ENCODE measurements at places on chromosomes 16 and 17.
A peak's percentile ranks its signal among the peaks of the same experiment; 100 is the strongest.

DNA sequence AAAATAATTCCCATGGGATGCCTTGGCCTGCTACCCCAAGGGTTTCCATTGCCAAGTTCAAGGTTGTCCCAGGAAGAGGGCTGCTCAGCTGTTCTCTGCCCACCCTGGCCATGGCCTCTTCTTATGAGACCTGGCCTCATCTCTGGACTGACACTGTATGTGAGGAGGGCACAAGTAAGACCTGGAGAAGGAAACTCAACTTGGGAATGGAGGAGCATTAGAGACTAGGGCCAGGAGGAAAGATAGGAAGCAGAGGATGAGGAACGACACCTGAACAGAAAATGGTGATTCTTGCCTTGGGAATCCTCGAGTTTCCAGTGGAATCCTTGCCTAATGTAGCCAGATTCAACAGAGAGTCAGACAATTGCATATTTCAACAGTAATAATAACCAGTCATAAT, 24.6 kb upstream of the GOSR2 start:
- DNase-seq: no peak

- DNase-seq: no peak
Observed at GRCh38 chr17:50206604-50207293, 5.3 kb upstream of the COL1A1 start.

DNA sequence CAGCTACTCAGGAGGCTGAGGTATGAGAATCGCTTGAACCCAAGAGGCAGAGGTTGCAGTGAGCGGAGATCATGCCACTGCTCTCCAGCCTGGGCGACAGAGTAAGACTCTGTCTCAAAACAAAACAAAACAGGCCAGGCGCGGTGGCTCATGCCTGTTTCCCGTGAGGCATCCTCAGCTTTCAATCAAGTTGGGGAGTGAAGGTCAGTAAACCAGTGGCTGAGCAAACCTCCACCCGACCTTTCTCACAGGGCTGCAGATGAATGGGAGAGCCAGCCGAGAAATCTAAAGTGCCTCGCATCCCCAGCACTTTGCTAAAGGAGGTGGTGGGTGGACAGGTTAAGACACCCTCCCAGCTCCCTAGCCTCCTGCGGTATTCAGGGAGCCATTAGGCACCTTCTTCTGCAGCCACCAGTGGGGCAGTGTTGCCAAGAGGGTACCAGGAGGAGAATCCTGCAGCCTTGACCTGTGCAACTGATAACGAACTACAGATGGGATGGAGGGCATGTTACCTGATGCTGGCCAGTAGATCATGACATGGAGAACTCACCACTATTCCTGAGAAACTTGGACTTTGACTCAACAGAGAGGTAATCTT, 59.0 kb downstream of the KPNA2 start:
- DNase-seq: no peak

DNA sequence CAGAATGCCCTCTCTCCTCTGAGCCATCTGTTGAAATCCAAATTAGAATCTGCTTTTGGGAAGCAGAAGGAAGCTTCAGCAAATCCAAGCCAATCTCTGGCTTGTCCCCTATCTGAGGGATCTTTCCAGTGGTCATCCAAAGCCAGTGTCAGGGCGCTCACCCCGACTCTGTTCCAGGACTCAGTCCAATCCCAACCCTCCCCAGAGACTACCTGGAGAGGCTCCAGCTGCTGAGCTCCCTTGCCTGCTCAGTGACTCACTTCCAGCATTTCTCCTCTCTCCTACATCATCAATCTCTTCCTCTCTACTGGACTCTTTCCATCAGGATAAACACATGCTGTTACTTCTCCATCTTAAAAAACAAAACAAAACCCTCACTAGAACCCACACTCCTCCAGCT, 2.4 kb downstream of the MATCAP1 start:
- DNase-seq: no peak

DNA sequence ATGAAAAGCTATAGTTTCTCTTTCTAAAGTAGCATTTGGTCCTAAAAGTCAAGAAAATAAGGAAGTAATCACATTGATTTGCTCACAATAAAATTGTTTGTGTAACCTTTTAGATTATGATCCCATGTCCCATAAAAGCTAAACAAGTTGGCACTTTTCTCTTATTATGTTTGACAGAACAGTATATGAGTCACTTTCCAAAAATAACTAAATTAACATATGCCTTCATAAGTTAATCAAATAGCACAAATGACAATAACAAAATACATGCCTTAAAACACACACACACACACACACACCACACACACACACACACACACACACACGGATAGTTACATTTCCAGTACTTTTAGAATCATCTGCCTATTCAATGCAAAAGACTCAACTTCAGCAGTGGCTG, 2.8 kb downstream of the MED13 start:
- DNase-seq: no peak

DNA sequence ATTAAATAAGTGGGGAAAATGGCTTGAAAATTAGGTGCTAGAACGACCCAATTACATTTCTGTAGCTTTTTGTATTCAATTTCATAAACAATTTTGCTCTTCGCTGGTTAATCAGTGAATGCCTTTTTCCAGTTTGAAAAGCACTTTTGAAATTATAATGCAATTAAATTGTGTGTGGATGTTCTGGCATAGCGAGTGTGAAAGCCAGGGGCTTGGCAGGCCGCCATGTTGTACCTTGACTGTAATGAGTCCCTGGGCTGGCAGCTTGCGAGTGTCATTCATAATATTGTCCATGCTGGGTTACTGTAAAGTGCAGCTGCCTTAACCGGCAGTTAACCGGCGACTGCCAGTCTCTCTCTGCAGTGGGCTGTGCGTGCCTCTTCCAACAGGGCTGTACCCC, 177.8 kb downstream of the CCDC182 start:
- DNase-seq: no peak

DNA sequence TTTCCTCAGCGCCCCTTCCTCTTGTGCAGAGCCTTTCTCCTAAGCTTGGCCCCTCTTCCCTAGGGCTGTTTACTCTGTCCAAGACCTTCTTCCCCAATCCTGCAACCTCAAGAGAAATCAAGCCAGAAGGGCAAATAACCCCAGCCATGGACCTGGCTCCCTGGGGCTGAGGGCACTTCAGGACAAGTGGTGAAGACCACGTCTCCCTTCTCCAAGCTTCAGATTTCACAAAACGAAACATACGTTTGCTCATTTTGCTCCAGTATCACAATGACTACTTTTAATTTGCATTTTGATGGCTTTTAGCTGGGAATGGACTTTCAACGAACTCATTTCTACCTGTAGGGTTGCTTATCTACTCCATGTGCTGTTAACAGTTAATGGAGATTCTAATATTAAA, 139.8 kb upstream of the CACNG5 start:
- DNase-seq: no peak

GRCh38 chr17:82301916-82302567, 15.4 kb downstream of the CD7 start:
- DNase-seq: peak; percentile 77

GRCh38 chr17:54840885-54841591, 59.6 kb upstream of the TOM1L1 start:
- no peak for DNase-seq

DNA sequence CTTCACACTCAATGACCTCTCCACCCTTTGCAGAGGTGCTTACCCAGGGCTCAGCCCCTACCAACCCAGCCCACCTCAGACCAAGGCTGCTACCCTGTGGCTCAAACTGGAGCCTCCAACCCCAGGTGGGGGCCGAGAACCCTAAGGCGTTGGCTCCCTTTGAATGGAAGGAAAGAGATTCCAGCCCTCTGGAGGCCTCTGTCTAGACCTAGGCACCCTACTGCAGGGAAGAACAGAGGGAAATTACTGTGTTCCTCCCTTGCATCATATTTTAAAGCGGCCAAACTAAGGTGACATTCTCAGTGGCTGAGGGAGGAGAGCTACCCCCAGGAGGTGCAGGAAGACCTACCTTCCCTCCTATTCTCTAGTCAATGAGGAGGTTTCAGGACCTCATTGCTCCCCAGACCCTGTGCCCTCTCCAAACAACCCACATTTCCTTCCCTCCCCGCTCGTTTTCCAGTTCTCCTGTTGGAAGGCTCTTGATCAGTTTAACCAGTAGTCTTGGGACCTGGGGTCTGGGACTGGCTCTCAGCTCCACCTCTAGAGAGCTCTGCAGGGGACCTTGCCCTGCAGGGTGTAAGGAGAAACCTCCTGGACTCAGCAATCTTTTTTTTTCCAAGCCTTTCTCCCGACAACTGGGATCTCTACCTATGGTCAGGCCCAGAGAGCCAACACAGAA, 5.5 kb upstream of the HOXB8 start:
- no peak for DNase-seq

DNA sequence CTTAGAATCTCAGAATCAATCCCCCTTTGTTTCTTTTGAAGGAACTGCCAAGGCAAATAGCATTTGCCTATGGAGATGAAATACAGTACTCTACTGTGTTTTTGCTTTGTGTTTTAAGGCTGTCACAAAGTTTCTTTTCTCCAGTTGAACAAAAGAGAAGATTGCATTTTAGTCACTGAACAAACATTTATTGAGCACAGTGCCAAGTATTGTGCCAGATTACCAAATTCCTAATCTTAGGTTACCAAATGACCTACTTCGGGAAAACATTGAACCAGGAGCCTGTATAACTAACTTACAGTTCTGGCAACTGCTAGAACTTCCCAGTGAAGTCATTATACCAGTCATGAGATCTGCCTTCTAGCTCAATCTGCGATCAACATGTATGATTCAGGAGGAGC, 3.0 kb upstream of the UBB start:
- DNase-seq: no peak

GRCh38 chr16:78363843-78364555, 264.5 kb downstream of the WWOX start:
- no peak for DNase-seq

DNA sequence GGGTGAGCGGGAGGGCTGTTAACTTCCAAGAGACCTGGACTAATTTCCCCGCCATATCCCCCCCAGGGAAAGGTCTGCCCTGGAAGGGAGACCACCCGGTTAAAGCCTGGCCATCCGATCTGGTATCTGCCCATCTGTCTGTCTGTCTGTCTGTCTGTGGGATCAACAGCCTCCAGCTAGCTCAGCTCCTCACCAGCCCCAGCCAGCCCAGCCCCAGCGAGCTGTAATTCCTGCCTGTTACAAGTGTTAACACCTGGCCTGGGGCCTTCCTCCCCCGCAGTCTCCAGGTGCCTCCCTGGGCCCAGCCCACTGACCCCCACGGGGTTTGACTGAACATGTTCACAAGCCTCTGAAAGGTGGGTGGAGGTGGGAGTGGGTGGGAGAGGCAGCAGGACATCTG, 4.0 kb downstream of the WNT3 start:
- DNase-seq: no peak

- no peak for DNase-seq
Observed at GRCh38 chr16:87951552-87952538, 611 bp downstream of the BANP start.

DNA sequence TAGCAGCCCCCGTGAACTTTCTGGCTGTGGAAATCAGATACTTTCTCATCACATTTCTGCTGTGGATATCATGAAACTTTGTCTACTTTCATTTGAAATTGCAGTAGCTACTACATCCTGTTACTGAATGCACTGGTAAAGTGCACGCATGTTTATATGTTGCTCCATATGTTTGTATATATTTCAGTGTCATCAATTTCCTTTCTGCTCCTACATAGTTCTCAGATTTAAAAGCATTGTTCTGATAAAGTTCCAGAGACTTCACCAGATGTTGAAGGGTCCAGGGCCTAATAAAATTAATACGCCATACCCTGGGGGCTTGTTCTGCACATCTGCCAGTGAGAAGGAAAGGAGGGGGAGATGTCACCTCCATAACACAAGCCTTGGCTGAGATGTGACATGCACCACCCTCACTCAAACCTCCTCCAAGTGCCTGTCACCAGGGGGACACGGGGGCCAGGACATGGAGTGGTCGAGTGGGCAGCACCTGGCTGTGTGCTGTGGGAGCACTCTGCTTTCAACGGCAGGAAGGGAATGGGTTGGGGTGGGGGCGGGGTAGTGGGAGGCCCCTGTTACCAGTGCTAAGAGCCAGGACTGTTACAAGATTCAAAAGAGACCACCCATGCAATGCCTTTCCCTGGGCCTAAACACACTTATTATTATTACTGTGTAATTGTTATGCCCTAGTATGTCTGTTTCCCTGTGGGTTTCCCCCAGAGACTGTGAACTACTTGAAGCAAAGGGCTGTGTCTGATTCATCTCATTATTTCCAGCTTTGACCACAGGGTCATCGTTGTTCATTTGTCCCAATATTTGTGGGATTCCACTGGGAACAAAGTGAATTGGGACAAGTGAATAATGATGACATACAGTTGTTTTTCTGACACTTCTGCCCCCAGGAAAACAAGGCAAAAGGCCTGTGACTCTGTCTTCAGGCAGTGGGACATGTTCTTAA, 193.4 kb downstream of the FOXL1 start:
- no peak for DNase-seq

DNA sequence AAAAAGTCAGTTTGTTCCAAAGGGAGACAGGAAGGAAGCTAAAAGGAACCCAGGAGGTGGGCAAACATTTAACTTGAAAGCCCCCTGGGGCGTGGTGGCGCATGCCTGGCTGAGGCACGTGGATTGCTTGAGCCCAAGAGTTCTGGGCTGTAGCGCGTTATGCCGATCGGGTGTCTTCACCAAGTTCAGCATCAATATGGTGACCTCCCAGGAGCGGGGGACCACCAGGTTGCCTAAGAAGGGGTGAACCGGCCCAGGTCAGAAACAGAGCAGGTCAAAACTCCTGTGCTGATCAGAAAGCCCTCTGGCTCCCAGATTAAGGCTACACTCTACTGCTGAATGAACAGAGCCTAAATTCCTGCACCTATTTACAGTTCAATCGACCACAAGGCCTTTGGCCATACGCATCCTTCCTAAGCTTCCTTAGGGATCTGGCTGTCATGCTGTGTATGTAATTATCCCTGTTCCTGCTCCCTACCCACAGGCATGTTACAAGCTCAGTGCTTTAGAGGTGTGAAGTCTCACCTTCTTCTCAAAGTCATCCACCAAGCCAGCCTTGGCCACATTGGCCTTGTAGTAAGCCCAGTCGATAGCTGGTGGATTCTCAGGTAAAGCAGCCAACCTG, 5.0 kb downstream of the ATP5PD start:
- no peak for DNase-seq

- no peak for DNase-seq
Observed at GRCh38 chr17:4938688-4939545, 929 bp downstream of the SLC25A11 start.

- no peak for DNase-seq
Observed at GRCh38 chr16:85403693-85404092, 209.4 kb upstream of the GSE1 start.

DNA sequence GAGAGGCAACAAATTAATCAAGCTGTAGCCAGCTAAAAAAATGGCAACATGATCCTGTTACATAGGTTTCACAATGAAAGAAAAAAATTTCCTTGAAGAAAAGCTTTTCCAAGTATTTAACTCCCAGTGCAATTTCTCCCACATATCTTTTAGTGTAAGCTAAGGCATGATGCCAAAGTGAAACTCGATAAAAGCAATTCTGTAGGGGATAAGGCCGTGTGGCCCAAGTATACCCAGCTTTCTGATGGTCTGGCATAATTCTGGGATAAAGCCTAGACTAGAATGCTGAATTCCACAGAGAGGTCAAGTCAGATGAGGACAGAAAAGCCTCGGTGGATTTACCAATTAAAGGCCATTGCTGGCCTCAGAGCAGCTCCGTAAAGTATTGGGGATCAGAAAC, 36.2 kb downstream of the CTCF start:
- DNase-seq: no peak

Data from stimulated activated CD4-positive, alpha-beta T cell treated with anti-CD3 and anti-CD28 coated beads, Interleukin-1b, Interleukin-23, amount 100 ng/mL, for 48 hours (primary cell).